ENCODE measurements at places on chromosomes 13 and 19. TPM values are rescaled to one million over a fixed set of nuclear protein-coding genes. Genes with fewer than 3 reads are reported as not detected.

Gene CAPN12
- 0.66 TPM for polyA plus RNA-seq

Gene TMEM86B
- 0.87 TPM for polyA plus RNA-seq

GRCh38 chr13:113857531-113858195 is 6.2 kb downstream of the GAS6 start:
- no peak for DNase-seq

Gene EDNRB
- polyA plus RNA-seq, result 5.8 TPM

GRCh38 chr19:13844130-13844631 is 32.8 kb upstream of the NANOS3 start:
- no peak for DNase-seq

Gene LYPD3
- polyA plus RNA-seq, result 1.0 TPM

GRCh38 chr13:109587689-109588088 is 198.7 kb downstream of the IRS2 start:
- no peak for DNase-seq

DNA sequence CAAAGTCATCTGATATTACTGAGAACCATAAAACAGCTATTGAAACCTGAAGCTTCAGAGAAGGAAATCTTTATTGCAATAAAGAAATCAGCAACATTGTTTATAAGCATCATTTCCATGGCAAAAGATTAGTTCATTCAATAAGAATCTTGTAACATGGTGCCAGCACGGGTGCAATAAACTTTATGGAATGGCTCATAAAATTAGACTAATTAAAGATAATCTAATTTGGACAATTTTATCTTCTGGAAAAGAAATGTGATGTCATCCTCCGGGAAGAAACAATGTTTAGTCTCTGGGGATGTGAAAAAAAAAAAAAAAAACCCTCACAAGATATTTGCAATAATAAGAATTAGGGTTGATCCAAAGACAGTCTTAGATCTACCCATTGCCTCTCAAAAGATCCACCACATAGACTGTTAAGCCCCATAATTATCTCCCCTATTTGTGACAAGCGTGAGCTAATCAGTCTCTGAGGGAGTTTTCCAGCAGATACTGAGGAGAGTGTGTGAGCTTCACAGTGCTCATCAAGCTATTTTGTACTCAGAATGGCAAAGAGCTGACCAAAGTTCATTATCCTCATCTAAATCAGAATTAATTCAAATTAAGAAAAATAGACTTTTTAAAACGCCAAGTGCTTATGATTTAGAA is 297.0 kb upstream of the EDNRB start:
- no peak for DNase-seq

- peak; percentile 21 for DNase-seq
These were observed 3.2 kb downstream of the NAPA start for GRCh38 chr19:47511681-47512080.

GRCh38 chr19:44401139-44402115 is at the start of gene ZNF285:
Gene ZNF285, minus strand, starts transcription at chr19:44401608. Its CDS starts 4,395 bp downstream, at chr19:44397213.
- peak; percentile 94 for DNase-seq

GRCh38 chr19:51140441-51140840 is 1.7 kb upstream of the SIGLEC7 start:
- DNase-seq, result no peak

DNA sequence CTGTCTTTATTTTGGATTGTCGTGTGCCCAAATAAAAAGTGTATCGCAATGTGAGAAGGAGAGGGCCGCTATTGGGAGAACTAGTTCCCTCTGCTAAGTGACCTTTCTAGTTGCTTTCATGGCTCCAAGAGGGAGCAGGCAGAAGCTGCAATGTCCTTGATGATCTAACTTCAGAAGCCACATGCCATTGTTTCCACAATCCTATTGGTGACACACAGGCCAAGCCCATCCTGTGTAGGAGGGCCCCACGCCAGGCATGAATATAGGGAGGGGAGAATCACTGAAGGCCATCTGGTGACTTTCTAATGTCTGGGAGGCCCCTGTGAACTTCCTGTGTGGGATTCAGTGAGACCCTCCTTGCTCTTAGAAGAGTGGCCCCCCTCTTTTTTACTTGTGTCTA is 47.8 kb upstream of the KPNA3 start:
- DNase-seq, result no peak

- DNase-seq, result no peak
These were observed 103.0 kb downstream of the DNAJC15 start for GRCh38 chr13:43126420-43126819.

Gene SCGB2B2
- polyA plus RNA-seq, result 0.04 TPM

DNA sequence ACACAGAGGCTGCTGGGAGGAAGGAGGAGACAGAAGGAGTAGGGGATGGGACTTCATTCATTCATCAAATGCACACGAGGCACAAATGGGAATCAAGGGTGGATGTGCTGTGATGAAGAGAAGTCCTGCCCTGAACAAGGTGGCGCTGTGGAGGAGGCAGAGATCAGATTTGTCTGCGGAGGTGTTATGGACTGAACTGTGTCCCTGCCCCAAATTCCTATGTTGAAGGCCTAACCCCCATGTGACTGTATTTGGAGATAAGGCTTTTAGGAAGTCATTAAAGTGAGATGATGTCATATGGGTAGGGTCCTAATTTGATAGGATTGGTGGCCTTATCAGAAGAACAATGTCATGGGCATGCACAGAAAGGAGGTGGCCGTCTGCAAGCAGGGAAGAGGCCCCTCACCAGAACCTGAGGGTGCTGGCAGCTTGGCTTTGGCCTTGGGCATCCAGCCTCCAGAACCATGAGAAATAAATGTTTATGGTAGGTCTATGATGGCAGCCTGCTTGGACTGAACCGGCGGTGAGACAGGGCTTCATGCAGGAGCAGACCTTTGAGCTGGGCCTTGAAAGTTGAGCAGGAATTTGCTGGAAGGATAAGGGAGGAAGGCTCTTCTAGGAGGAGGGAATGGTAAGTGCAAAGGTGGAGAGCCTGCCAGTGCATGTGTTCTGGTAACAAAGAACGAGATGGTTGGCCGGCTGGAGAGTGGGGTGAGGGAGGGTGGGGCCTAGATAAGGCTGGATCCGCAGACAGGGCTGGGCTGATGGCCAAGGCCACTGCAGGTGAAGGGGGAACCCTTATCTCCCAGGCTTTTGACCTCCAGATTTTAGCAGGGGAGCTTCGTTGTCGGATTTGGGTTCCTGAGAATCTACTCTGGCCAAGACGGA is 2.7 kb upstream of the CEBPA start:
- no peak for DNase-seq

DNA sequence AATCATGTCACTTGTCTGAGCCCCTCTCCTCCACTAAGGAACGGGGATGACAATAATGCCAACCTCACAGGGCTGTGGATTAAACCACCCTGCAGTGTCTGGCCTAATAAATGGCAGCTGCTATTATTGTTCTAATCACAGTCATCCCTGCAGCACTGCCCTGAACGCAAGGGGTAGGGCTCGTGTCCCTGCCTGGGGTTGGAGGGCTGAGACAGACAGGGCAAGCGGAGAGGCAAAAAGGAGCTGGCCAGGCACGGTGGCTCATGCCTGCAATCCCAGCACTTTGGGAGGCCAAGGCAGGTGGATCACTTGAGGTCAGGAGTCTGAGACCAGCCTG is 10.2 kb upstream of the KPTN start:
- DNase-seq, result no peak

Gene KIR2DL3
- not detected for polyA plus RNA-seq

DNA sequence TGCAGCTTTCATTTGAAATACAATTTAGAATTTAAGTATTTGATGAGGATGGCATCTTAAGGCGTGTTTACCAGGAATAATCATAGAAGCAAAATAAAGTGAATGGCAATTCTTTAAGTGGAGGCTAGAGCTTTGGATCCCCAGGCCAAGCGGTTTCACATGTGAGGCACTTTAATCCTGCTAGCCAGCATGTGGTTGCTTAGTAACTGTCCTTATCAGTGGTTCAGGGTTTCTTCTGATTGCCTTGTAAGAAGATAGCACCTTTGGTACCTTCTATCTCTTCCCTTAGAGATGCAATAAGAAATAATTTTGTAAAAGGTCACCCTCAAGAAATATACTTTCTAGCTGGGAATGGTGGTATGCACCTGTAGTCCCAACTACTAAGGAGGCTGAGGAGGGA is 38.9 kb upstream of the SERP2 start:
- DNase-seq, result no peak

GRCh38 chr19:33622809-33623511 is 1.2 kb downstream of the CHST8 start:
- no peak for DNase-seq

Gene MLNR
- not detected for polyA plus RNA-seq

DNA sequence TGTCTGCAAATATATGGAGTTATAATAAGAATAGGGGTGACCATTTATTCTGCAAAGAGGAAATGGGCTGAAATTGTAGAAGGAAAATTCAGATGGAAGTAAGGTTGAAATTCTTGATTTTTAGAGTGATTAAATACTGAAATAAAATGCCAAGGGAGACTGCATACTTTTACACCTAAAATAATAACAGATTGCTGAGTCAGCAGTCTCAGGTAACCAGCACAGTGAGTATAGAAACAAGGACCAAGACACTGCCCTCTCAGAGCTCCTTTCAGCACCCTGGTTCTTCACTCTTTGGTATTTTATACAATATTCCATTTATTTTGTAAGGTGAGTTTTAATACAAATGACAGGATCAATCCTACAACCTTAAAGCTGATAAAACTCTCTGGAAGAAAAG is 48.8 kb upstream of the MLNR start:
- no peak for DNase-seq

DNA sequence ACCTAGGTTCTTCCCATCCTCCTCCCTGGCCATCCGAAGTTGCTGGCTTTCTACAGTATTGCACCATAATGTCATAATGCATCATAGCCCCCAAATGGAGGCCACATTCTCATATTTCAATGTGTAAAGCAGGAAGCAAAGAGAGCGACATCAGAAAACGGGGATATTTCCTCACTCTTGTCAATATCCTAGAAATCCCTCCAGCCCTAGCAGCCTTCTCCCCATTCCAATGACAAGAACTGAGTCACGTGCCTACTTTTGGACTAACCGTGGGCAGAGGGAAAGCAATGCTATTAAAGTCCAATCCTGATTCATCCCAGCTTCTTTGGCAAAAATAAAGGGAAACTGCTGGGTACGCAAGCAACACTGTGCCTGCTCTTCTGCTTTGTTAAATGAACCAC is 4.3 kb upstream of the RAP2A start:
- no peak for DNase-seq

GRCh38 chr13:32791545-32792172 is 205.4 kb downstream of the PDS5B start:
- no peak for DNase-seq

GRCh38 chr19:50832666-50833065 is 708 bp downstream of the KLK15 start:
- no peak for DNase-seq

DNA sequence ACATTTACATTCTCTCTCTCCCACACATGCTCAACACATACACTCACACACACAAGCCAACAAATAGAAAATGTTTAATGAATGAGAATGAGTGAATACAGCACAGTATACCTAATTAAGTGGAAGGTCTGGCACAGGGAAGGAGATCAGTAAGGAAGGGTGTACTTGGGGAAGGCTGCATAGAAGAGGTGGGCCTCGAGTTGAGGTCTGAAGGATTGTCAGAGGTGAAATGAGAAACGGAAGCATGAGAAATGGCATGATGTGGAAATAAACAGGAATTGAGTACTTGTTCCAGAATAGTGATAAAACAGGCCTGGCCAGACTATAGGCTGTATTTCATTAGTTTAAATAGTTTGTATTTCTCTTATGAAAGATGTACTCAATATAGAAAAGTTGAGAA is 136.2 kb downstream of the FLT1 start:
- no peak for DNase-seq

Gene RPL18A
- 890 TPM for polyA plus RNA-seq

- no peak for DNase-seq
These were observed 20.5 kb downstream of the ZNF607 start for GRCh38 chr19:37699057-37699456.

Gene ZNF414
- 2.0 TPM for polyA plus RNA-seq

DNA sequence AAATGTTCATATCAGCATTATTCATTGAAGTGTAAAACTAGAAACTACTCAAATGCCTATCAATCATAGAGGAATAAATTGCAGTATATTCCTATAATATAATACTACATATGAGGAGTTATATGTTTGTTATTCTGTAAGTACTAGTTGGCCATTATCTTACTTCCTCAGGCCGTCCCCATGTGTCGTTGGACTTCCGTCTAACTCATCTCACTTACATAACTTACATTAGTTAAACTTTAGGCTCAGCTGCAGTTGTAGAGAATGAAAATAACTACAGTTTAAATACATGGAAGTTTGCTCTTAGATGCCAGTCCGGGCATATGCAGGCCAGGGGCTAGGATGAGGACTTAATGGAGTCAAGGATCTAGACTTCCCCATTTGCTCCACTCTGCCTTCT is 8.6 kb upstream of the EPSTI1 start:
- no peak for DNase-seq

Gene KLK1
- not detected for polyA plus RNA-seq

GRCh38 chr13:76481738-76482137 is 404.5 kb downstream of the KCTD12 start:
- no peak for DNase-seq

DNA sequence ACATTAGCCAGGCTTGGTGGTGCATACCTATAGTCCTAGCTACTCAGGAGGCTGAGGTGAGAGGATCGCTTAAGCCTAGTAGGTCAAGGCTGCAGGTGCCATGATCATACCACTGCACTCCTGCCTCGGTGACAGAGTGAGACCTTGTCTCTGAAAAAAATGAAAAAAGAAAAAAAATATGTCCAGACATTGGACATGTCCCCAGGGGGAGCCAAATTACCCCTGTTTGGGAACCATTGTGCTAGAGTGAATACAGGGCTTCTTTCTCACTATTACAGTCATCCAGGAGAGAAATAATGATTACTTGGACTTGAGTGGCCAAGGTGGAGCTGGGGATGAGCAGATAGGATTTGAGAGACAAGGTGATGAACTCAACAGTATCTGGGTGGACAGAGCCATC is 52.9 kb upstream of the ABCC4 start:
- DNase-seq, result no peak

DNA sequence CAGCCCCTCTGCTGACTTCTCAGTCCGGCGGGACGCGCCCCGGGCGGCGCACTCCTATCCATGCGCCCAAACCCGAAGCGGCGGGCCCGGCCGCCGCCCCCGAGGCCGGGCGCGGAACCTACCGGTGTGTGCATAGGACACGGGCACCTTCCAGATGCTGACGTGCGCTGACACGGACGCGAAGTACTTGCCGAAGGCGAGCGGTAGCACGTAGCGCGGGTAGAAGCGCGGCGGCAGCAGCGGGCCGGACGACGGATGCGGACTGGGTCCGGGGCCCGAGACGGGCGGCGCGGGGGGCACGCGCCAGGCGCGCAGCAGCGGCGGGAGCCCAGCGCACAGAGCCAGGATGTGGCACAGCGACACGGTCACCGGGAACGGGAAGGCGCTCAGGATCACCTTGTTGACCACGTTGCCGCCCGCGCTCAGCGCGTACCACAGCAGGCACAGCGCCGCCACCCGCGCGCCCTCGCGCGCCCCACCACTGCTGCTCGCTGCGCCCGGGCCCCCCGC is 338 bp downstream of the SLC35E1 start:
- no peak for DNase-seq

Gene PCSK4
- 0.40 TPM for polyA plus RNA-seq

DNA sequence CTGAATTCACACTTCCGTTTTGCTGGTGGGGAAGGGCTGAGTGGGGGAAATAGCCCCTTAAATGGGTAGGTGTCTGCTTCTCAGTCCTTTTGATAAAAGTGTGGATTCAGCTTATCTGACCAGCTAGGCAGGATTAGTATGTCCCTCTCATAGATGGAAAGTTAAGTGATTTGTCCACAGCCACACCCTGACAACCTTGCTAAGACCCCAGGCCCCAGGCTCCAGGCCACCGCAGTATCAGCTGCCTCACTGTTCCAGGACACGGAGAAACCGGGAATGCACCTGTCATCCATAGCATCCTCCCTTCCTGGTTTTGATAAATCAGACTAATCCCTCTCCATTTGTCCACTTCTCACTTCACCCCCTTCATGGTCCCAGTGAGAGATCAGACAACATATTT is 197.7 kb downstream of the USP12 start:
- no peak for DNase-seq

Gene TBC1D17
- 15.6 TPM for polyA plus RNA-seq

Data from AG04450 (cell line).